Astrocyte (in vitro differentiated cells and primary cell): ENCODE measurements at places on chromosomes 12 and 14.

DNA sequence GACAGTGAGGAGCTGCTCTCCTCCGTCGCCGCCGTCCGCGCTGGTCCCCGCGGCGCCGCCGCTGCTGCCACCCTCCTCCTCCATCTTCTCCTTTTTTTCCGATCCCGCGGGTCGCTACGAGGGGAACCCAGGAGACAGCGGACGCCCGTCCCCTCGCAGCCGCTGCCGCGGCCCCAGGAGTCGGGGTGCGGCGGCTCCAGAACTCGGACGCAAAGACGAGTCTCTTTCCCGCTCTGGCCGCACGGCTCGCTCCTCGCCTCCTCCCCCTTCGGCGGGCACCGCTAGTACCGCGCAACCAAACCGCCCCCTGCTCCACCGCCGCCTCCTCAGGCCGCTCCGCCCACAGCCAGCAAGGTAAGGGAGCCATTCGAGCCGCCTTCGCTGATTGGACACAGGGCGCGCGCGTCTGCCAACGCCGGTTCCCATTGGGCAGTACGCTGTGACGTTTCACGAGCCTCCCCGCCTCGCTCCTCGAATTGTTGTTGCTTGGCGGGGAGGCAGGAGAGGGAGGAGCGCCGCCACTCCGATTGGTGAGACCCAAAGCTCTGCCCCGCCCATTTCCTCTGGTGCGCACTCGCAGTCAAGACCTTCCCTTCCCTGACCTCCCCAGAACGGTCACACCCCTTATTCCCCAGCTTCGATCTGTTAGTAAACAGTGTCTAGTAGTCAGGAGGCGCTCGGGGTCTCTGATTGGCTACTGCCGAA is at the start of gene RPS6KA5:
Gene RPS6KA5, minus strand, starts transcription at position 291 of the 705 bp plus-strand sequence. Its CDS starts 207 bp downstream, at position 84.
- peak; percentile 100 for DNase-seq

GRCh38 chr14:34059925-34060650 is 109.2 kb upstream of the EGLN3 start:
- peak; percentile 63 for DNase-seq

- DNase-seq = peak; percentile 37
Measured at GRCh38 chr14:65972346-65972870, 513.8 kb upstream of the CCDC196 start.

DNA sequence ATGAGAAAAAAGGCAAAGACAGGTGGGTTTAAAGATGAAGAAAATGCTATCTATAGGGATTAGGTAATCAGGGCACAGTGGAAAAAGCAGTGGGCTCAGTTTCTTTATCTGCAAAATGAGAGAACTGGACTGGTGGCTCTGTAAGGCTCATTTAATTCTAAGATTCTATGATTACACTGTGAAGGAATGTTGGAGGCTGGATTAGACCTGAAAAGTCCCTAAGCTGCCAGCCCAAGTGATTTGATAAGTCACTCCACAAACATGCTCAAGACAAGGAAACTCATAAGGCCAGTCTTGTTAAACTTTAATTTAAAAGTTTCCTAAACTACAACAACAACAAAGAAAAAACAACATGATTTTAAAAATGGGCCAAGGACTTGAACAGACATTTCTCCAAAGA is 75.1 kb downstream of the DCAF5 start:
- DNase-seq = peak; percentile 95

- peak; percentile 83 for DNase-seq
Measured at GRCh38 chr14:52922656-52923055, 28.2 kb downstream of the FERMT2 start.

DNA sequence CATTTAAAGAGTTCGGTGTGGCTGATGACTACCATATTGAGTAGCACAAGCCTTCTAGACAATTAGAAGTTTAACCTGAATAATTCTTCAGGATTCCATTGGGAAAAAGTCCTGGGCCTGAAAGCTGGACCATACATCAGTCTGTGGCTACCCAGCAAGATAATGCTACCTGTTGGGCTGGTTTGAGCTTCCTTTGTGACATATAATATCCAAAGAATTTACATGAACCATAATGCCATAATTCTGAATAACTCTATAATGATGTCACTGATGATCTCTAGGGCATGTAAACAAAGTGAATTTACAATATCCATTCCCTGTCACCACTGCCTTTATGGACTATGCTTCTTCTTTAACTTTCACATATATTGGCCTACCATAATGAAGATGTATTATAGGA is 3.8 kb upstream of the YBX3 start:
- DNase-seq = no peak

- peak; percentile 62 for DNase-seq
Measured at GRCh38 chr12:67520606-67521005, 127.9 kb upstream of the DYRK2 start.

GRCh38 chr12:107761502-107761904 is 566 bp upstream of the PRDM4 start:
- no peak for DNase-seq

DNA sequence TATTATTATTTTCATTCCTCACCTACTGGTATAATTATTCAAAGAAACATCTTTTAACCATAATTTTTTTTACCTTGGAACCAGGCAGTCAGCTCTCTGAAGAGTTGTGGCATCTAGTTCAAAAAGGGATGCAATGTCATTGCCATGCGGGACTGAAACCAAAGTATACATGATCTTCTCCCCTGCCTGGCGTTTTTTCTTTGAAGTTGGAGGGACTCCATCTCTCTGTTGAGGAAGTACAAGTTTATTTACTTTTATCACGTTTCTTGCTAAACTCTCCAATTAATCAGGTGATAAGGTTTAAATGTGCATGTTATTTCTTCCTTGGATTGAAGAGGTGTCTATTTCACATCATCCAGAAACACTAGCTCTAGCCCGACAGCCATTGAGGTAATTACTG is 146.6 kb downstream of the ITPR2 start:
- no peak for DNase-seq
